Body of pancreas (tissue), 4 donors: ENCODE measurements at places on chromosomes 16 and 17. TPM values are rescaled to one million over a fixed set of nuclear protein-coding genes. Genes with fewer than 3 reads are reported as not detected.

The SPNS3 gene
- total RNA-seq = not detected

The ZDHHC1 gene
- 57.0 TPM for total RNA-seq

The NKIRAS2 gene
- total RNA-seq = 19.2 TPM

The HOXB5 gene
- total RNA-seq = not detected

The VTN gene
- 4.2 TPM for total RNA-seq

The PROCA1 gene
- not detected for total RNA-seq

The TBC1D3G gene
- not detected for total RNA-seq

DNA sequence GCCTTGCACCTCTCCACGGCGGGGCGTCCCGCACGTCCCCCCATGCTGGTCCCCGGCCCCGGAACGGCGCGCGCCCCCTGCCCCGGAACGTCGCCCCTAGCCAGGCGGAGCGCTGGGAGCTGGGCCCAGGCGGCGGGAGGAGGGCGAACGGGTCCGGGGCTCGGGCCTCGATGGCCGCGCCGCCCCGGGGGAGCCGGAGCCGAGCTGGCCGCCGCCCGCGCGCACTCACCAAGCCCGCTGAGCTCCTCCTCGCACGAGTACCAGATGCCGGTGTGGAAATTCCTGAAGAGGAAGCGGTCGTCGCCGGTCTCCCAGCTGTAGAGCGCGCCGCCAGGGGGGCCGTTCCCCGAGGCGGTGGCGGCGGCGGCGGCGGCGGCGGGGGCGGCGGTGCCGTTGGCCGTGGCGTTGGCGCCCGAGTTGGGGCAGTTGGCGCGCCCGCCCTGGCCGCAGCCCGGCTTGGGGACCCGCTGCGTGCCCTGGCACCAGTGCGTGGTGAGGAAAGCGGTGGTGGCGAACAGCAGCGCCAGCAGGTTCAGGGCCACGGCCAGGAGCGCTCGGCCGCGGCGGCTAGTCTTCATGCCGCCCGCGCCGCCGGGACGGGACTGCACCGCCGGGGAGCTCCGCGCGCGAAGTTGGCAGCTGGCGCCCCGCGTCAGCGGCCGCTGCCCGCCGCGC is 530 bp downstream of the GSG1L start:
- no peak for DNase-seq
- no peaks in the 10 kb centered on the region for H3K36me3 ChIP-seq
- no peak overlapping the region for H3K4me3 ChIP-seq
- H3K27ac ChIP-seq = no peak overlapping the region

DNA sequence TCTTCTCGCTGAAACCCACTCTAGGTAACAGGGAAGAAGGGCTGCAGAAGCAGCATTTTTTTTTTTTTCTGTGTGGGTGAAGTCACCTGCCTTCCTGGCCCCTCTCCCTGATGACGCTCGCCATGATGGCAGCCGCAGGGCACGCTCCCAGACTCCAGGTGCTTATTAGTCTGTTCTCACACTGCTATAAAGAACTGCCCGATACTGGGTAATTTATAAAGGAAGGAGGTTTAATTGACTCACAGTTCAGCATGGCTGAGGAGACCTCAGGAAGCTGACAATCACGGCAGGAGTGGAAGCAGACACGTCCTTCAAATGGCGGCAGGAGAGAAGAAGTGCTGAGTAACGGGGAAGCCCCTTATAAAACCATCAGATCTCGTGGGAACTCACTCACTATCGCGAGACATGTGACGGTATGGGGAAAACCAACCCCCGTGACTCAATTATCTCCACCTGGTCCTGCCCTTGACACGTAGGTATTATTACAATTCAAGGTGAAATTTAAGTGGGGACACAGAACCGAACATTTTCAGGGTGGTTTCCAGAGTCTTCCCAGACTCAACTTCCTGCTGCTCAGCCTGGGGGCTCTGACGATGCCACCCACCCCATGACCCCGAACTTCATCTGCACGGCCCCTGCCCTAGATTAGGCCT is 34.9 kb upstream of the NLRP1 start:
- DNase-seq = no peak
- H3K27ac ChIP-seq = no peak overlapping the region
- no peaks in the 10 kb centered on the region for H3K27me3 ChIP-seq
- H3K4me3 ChIP-seq = no peak overlapping the region

DNA sequence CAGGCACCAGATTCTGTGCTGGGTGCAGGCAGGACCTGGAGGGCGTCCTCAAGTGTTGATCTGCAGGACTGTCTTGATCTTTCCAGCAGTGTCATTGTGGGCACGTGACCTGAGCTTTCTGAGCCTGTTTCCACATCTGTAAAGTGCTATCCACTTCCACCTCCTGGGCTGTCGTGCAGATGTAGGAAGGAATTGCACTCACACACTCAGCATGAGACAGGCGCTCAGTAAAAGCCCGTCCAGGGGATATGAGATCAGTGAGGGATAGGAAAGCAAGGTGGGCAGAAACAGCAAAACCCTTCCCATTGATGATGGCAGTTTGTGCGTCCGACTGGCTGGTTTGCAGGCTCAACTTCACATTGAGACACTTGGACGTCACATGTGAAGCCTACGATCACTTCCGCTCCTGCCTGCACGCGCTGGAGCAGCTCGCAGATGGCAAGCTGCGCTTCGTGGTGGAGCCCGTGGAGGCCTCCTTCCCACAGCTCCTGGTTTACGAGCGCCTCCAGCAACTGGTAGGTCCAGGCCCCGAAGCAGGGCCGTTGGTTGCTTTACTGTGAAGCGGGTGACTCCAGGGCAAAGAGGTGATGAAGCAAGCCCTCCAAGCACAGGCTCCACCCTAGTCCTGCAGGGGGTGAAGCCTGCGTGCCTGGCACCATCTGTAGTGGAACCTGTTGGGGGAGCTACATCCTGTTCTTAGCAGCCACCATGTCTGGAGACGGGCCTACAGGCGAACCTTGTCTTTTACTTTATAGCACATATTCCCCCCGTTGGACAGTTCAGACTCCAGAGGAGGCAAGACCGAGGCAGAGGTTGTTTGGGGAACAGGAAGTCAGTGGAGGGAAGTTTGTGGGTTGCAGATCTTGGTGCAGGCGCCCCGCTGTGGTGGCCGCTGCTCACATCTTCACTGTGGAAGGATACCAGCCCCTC is 23.0 kb downstream of the METTL22 start:
- peaks cover 30% of the 10 kb centered on the region for H3K36me3 ChIP-seq
- H3K4me1 ChIP-seq = no peaks in the 10 kb centered on the region
- peak; percentile 35 for DNase-seq
- no peak overlapping the region for H3K27ac ChIP-seq
- no peaks in the 10 kb centered on the region for H3K27me3 ChIP-seq

- DNase-seq = no peak
- H3K36me3 ChIP-seq = no peaks in the 10 kb centered on the region
- H3K4me1 ChIP-seq = no peaks in the 10 kb centered on the region
- H3K27ac ChIP-seq = no peak overlapping the region
Measured at GRCh38 chr16:54053891-54054820, 232.4 kb downstream of the IRX3 start.

DNA sequence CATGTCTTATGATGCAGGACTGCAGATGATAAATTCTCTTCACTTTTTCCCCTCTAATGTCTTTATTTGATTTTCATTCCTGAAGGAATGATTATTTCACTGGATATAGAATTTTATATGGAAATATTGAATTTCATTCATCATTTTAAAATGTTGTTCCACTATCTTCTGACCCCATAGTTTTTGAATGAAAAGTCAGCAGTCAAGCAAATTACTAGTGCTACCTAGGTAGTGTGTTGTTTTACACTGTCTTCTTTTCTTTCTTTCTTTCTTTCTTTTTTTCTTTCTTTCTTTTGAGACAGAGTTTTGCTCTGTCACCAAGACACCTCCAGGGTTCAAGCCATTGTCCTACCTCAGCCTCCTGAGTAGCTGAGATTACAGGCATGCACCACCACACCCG is 76.9 kb downstream of the WSB1 start:
- H3K4me1 ChIP-seq = no peaks in the 10 kb centered on the region
- H3K27me3 ChIP-seq = no peaks in the 10 kb centered on the region
- no peaks in the 10 kb centered on the region for H3K36me3 ChIP-seq
- no peak overlapping the region for H3K4me3 ChIP-seq
- H3K27ac ChIP-seq = no peak overlapping the region

DNA sequence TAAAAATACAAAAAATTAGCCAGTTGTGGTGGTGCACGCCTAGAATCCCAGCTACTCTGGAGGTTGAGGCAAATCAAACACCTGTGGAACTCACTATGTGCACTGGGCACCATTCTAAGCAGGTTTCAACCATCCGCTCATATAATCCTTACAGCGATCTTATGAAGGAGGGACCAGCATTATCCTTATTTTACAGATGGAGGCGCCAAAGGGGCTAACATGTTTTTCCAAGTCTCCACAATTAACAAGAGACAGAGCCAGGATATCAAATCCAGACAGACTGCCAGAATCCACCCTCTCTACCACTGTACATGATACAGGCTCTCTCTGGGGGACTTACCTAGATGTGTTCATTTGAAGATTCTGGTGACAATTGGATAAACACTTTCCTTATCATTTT is 479.0 kb downstream of the XYLT1 start:
- DNase-seq = no peak
- H3K27ac ChIP-seq = no peak overlapping the region
- H3K4me1 ChIP-seq = no peaks in the 10 kb centered on the region
- no peaks in the 10 kb centered on the region for H3K36me3 ChIP-seq
- no peaks in the 10 kb centered on the region for H3K27me3 ChIP-seq

DNA sequence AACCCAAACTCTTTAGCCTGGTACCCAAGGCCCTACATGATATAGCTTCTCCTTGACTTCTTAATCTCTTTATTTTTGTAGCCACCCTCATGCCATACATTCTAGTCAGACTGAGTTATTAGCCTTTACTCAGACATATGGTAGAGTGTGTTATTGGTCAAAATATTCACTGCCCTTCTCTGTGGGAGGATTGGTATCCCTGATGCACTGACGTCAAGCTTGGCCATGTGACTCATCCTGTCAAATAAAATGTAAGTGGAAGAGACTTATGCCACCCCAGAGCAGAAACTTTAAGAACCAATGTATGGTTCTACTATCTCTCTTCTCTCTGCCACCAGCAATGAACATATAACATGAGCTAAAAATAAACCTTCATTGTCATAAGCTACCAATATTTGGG is 12.2 kb upstream of the BEAN1 start:
- H3K27me3 ChIP-seq = no peaks in the 10 kb centered on the region
- H3K36me3 ChIP-seq = no peaks in the 10 kb centered on the region
- no peak overlapping the region for H3K27ac ChIP-seq
- DNase-seq = no peak

DNA sequence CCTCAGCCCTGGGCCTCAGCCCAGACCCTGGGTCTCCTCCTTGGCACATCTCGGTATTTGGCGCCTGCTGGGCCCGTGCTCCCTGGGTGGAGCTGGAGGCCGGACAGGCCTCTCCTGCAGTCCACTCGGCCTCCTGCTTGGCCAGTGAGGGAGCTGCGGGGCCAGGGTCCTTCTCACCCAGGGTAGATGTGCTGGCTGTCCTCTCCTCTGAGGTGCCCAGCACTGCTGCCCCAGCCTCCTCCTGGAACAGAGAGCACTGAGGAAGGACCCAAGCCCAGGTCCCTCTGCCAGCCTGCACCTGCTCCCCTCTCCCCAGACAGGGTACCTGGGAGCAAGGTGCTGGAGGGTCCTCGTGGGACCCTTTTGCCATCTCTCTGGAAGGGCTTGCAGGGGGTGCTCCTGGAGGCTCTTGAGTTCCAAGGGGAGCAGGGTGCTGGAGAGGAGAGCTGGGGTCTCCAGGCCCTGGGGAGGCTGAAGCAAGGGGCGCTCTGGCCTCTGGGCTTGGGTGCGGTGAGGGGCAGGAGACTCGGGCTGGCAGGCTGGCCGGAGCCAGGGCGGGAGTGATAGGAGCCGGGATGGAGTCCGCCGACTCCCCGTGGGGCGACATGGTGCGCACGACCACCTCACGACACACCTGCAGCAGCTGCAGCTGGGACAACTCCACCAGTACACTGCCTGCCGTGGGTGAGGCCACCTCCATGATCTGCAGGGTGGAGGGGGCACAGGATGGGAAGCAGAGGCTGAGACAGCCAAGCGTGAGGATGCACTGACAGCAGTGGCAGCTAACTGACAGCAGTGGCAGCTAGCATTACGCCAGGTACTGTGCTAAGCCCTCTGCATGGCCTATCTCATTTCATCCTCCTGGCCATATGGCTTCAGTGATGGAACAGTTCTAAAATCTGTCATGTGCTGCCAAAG is 17.8 kb downstream of the TSPOAP1 start:
- no peak overlapping the region for H3K4me3 ChIP-seq
- no peaks in the 10 kb centered on the region for H3K27me3 ChIP-seq
- DNase-seq = no peak
- no peak overlapping the region for H3K27ac ChIP-seq

DNA sequence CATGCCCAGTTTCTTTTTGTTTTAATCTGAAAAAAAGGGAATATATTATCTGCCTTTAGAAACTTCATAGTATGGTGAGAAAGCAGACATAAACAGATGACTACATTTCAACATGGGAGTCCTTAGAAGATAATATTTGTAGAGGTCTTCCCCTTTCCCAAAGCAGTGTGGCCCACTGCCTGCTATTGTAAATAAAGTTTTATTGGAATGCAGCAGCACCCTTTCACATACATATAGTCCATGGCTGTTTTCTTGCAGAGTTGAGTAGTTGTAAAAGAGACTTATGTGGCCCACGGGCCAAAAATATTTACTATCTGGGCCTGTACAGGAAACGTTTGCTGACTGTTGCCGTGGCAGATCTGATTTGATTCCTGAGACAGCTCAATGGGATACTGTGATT is 8.5 kb downstream of the KATNIP start:
- no peak for DNase-seq
- H3K27ac ChIP-seq = no peak overlapping the region

GRCh38 chr16:74309789-74310781 is 13.5 kb downstream of the PSMD7 start:
- H3K4me1 ChIP-seq = no peaks in the 10 kb centered on the region
- no peak overlapping the region for H3K27ac ChIP-seq
- peak; percentile 27 for DNase-seq
- H3K36me3 ChIP-seq = peaks cover 16% of the 10 kb centered on the region
- H3K27me3 ChIP-seq = no peaks in the 10 kb centered on the region

GRCh38 chr17:31339906-31340661 is 18.7 kb upstream of the EVI2A start:
- no peaks in the 10 kb centered on the region for H3K27me3 ChIP-seq
- DNase-seq = no peak
- no peak overlapping the region for H3K4me3 ChIP-seq
- peaks cover 12% of the 10 kb centered on the region for H3K36me3 ChIP-seq
- no peaks in the 10 kb centered on the region for H3K4me1 ChIP-seq

GRCh38 chr16:89132194-89133005 is 38.7 kb downstream of the ACSF3 start:
- DNase-seq = no peak
- no peaks in the 10 kb centered on the region for H3K27me3 ChIP-seq

- H3K4me3 ChIP-seq = no peak overlapping the region
- H3K27ac ChIP-seq = no peak overlapping the region
- no peak for DNase-seq
Measured at GRCh38 chr16:52570495-52571091, 23.6 kb upstream of the TOX3 start.

GRCh38 chr17:40432864-40433528 is 10.3 kb upstream of the IGFBP4 start:
- H3K4me3 ChIP-seq = no peak overlapping the region
- H3K27me3 ChIP-seq = no peaks in the 10 kb centered on the region
- peak; percentile 10 for DNase-seq
- no peaks in the 10 kb centered on the region for H3K4me1 ChIP-seq
- no peak overlapping the region for H3K27ac ChIP-seq
- no peaks in the 10 kb centered on the region for H3K36me3 ChIP-seq
